Psoas muscle (tissue), 8 donors: ENCODE measurements at places on chromosomes 2 and 18.

DNA sequence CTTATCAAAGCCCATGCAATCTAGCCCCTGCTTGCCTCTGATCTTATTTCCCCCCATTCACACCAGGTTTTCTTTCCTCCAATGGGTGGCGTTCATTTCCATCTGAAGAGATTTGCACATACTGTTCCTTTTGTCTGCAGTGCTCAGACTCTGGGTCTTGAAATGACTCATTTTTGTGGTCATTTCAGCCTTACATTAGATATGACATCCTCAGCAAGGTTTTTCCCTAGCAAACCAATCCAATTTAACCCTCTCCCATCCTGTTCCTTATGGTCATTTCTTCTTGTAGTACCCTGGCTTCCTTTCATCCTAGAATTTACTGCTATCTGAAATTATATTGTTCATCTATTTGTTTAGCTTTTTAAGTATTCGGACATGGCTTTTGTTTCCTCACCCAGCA lies 42.5 kb upstream of the SCN1A start:
- DNase-seq: no peak

DNA sequence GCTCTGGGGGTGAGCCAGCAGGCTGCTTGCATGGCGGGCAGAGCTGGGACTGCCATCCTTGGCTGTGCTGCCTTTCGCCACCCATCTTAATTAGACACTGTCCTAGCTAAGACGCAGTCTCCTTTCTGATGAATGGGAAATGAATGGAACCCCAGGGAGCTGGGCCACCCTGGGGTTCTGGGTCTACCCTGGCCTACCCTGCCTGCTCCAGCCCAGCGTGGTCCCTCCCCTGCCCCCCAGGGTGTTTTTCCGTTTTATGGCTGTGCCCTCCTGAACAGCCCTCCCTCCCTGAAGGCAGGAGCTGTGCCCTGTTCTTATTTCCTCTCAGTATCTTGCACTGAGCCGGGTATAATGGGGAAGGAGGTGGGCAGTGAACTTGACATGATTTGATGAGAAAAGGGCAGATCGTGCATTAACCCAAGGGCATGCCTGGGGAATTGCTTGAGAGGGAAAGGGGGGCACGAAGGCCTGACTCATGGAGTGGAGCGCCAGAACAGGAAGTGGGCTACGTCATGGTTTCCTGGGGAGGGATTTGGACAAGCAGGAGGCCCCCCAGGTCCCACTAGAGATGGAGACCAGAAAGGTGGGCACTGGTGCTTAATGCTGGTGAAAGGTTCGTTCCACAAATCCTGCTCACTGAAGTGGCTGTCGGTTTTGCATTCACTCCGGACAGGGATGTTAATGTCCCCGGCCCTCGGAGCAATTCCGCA lies 165.0 kb downstream of the KLHL29 start:
- no peak for DNase-seq

GRCh38 chr2:85769236-85769982 lies 15.6 kb downstream of the ATOH8 start:
- peak; percentile 50 for DNase-seq

DNA sequence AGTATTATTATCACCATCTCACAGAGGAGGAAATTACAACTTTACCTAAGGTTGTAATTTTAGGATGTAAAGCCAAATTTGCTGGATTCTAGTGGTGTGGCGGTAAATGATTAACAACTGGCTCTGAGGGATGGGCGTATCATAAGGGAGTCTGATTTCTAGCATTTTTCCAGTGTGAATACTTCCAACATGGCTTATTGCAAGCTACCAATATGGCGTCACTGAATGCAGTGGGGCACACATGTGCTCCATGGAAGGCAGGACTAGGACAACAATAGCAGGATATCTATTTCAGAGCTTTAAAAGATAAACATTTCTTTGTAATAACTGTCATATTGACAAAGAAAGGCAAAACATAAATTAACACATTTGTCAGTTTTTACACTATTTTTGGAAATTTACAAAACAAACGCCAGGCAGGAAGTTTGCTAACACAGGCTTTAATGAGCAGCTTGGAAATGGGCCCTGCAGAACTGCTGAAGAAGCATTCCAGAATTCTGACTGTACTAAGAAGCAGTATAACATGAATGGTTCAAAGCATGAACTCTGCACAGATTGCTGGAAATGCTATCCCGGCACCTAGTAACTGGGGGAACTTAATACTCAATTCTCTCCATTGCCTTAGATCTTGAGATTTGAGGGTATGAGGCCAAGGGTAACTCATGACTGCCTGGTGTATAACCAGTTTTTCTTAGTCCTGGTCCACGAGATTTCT lies 439.3 kb upstream of the MAP2 start:
- DNase-seq: no peak

- peak; percentile 67 for DNase-seq
Measured at GRCh38 chr18:48408727-48409590, at the start of gene ZBTB7C. TSS of gene ZBTB7C (minus strand) at chr18:48409383.

GRCh38 chr2:188835821-188836220 lies 138.4 kb upstream of the COL3A1 start:
- DNase-seq: no peak

GRCh38 chr2:239046822-239047221 lies 198.9 kb downstream of the TWIST2 start:
- DNase-seq: no peak

DNA sequence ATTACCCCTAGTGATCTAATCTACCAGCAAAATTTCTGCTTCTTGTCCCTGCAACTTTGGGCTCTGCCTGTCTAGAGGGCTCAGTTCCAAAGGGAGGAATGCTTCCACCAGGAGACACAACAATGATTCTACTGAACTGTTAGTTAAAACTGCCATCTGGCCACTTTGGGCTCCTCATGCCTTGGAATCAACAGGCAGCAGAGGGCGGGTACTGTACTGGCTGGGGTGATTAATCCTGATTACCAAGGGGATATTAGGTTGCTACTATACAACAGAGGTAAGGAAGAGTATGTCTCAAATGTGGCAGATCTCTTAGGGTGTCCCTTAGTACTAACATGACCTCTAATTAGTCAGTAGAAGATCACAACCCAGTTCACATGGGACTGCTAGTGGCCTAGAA lies 21.4 kb downstream of the HADHA start:
- DNase-seq: no peak

DNA sequence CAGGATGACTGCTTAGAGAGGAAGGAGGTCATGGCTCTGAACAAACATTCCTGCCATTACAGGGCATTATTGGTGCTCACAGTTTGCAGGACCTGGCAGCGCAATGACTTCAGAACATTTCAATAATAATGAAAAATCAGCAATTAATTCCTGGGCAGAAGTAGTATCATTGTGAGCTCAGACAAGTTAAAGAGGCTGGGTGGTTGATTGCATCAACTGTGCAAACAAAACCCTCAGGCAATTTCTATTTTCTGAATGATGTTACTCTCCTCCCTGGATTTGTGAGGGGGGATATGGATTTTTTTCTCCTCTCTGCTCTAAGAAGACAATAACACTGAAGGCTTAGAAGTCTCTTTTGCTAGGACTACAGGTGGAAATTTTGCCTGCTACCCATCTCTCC lies 168.1 kb upstream of the TACR1 start:
- DNase-seq: no peak

GRCh38 chr2:172997031-172997430 lies 78.6 kb upstream of the MAP3K20 start:
- DNase-seq: no peak

DNA sequence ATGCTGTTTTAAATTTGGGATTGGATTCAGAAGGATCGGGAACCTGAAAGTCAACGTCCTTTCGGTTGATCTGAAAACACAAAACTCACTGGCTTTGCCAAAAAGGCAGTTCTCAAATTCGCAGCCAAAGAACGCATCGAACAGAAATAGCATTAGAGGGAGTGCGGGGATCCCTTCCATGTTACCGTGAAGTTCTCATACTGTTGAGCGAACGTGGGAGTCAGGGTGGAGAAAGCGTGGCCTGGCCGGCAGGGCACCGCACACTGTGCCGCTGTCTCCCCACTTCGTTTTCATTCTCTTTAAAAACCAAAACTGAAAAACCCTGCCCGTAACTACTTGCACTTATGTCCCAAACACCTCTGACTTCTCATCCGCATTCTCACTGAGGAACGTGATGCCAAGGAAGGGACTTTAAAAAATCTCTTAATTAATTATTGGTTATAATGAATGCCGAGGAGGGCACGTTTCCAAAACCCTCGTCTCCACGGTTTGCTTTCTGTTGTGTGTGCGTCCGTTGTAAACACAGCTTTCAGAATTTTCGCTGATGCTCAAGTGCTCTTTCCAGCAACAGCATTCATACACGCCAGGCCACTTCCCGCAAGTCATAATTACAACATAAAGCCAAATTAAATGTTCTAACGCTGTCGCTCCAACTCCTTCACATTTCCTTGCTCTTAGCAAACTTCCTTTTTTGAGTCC lies 60.9 kb upstream of the TWIST2 start:
- no peak for DNase-seq

- DNase-seq: no peak
Measured at GRCh38 chr18:23652232-23652631, 10.5 kb downstream of the ANKRD29 start.

GRCh38 chr2:165773684-165774083 lies 20.4 kb downstream of the GALNT3 start:
- DNase-seq: no peak

GRCh38 chr2:67674668-67675067 lies 277.5 kb downstream of the ETAA1 start:
- DNase-seq: no peak

- DNase-seq: peak; percentile 23
Measured at GRCh38 chr2:73870084-73870483, 22.7 kb upstream of the ACTG2 start.

GRCh38 chr18:1906421-1906820 lies 664.9 kb downstream of the METTL4 start:
- DNase-seq: no peak

GRCh38 chr2:169599568-169599967 lies 15.4 kb downstream of the PPIG start:
- DNase-seq: no peak

GRCh38 chr18:21112543-21113105 lies 1.0 kb upstream of the ROCK1 start:
- no peak for DNase-seq

- no peak for DNase-seq
Measured at GRCh38 chr18:41646915-41647620, 308.0 kb upstream of the PIK3C3 start.

DNA sequence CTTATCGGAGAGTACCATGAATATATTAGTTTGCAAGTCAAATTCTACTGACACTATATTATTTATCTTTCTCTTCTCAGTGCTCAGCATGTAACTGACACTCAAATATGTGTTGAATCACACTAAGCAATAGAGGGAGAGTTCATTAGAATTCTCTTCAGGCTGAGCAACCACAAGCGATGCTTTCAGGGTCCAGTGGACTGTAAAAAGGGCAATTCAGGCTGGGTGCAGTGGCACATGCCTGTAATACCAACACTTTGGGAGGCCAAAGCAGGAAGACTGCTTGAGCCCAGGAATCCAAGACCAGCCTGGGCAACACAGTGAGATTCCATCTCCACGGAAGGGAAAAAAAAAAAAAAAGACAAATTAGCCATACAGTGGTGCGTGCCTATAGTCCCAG lies 16.3 kb downstream of the PDE6D start:
- DNase-seq: no peak

- no peak for DNase-seq
Measured at GRCh38 chr18:47680488-47680887, 250.0 kb downstream of the SMAD2 start.

DNA sequence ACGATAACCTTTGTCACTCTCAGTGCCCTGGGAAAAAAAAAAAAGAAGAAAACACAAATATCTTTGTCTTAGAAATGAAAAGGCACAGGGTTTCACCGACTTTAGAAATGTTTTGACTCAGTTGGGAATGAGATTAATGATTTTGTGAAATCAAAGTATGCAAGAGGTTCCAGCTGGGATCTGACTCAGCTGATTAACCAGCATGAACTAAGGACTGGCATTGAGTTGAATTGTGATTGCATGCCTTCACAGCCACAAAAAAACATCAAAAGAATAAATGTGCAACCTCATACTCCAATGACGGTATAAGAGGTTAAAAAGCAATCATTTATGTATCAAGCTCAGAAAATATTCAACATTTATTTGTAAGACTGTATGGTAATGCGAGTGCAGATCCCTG lies 566.6 kb upstream of the DSEL start:
- DNase-seq: no peak

- DNase-seq: no peak
Measured at GRCh38 chr18:830315-830901, 18.4 kb upstream of the YES1 start.

GRCh38 chr2:218180467-218181114 lies 13.8 kb upstream of the CXCR1 start:
- DNase-seq: no peak

GRCh38 chr2:140586379-140586778 lies 1544.4 kb downstream of the LRP1B start:
- no peak for DNase-seq

DNA sequence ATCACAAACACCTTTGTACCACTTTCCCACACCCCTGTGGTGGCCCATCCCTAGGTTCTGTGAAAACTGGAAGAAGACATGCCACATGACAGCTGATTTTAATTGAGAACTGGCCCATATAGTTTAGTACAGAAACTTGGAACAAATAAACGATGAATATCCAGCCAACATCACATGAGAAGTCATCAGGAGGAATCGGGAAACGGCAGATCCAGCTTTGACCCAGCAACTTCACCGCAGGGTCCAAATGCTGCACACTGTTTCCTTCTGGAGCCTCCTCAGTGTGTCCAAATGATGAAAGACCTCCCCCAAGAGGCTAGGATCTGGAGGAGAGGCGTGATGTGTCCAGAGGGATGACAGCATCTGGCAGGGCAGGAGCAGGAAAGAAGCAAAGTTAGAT lies 75.5 kb downstream of the COPS8 start:
- peak; percentile 83 for DNase-seq

- DNase-seq: no peak
Measured at GRCh38 chr2:39506215-39506614, 69.1 kb upstream of the MAP4K3 start.

GRCh38 chr18:54942569-54942968 lies 16.7 kb downstream of the CCDC68 start:
- DNase-seq: no peak

GRCh38 chr2:182208421-182208820 lies 218.4 kb downstream of the PDE1A start:
- no peak for DNase-seq

GRCh38 chr18:4921548-4921947 lies 275.5 kb downstream of the AKAIN1 start:
- no peak for DNase-seq

- DNase-seq: no peak
Measured at GRCh38 chr18:58484989-58485981, 143.6 kb downstream of the ALPK2 start.

DNA sequence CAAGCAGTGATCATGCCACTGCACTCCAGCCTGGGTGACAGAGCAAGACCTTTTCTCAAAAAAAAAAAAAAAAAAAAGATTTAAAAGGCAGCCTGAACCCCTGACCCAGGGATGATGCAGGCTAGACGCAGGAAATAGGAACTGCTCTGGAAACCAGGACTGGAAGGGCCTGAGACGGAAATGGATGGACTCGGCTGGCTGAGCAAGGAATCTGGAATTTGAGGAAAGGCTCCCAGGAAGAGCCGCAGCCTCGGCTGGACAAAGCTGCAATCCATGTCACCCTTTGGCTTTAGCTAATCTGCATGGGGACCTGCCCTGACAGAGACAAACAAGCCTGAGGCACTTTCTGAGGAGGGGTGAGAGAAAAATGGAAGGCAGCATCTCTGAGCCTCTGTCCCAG lies 55.0 kb upstream of the DAPL1 start:
- DNase-seq: no peak
